ENCODE measurements at places on chromosomes 7 and 10.

DNA sequence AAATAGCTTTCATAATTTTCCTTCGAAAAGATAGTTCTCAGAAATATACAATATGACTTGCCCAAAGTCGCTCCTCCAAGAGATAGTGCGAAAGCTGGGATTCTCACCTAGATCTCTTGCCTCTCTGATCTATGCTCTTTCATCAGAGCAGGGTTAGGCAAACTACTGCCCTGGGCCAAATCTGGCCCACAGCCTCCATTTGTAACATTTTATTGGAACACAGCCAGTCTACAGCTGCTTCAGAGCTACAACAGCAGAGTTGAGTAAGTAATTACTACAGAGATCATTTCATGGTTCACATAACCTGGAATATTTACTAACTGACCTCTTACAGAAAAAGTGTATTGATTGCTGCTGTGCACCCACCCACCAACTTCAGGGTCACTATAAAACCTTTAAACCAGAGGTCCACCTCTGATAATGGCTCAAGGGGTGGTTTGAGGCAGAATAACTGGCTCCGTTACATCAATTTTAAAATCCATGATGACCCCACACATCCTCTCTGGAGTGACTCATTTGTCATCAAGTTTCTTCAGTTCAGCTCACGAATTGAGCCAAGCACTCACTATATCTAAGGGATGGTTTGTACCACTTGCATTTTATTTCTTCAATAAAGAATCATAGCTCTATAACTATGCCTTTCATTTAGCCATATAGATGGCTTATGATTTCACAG is 1019.0 kb downstream of the XPNPEP1 start:
- DNase-seq, result peak; percentile 34

- DNase-seq, result no peak
These were observed 262.2 kb upstream of the AOAH start for GRCh38 chr7:36986511-36986933.

GRCh38 chr10:3588816-3589215 is 196.2 kb downstream of the KLF6 start:
- no peak for DNase-seq

DNA sequence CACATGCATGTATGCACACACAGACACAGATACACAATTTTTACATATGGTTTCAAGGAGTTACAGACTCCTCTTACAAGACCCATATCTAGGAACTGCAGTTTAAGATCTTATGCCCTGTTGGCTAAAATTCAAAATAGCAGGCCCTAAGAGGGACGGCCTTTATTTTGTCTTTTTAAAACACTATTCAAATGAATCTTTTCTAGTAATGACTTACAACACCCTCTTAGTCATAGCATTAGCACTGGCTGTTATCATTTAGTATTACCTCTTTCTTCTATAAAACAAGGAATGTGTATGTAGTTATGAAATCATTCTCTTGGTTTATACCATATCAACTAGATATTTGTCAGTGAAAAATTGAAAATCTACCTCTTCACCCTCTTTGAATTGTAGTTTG is 15.3 kb downstream of the PAPSS2 start:
- no peak for DNase-seq

- peak; percentile 47 for DNase-seq
These were observed 11.4 kb upstream of the HSPA12A start for GRCh38 chr10:116753759-116754158.

- no peak for DNase-seq
These were observed 114.4 kb upstream of the GLI3 start for GRCh38 chr7:42351316-42351935.

GRCh38 chr7:41877118-41877517 is 174.2 kb upstream of the INHBA start:
- DNase-seq, result no peak

GRCh38 chr7:93823621-93824020 is 66.9 kb downstream of the TFPI2 start:
- DNase-seq, result no peak

DNA sequence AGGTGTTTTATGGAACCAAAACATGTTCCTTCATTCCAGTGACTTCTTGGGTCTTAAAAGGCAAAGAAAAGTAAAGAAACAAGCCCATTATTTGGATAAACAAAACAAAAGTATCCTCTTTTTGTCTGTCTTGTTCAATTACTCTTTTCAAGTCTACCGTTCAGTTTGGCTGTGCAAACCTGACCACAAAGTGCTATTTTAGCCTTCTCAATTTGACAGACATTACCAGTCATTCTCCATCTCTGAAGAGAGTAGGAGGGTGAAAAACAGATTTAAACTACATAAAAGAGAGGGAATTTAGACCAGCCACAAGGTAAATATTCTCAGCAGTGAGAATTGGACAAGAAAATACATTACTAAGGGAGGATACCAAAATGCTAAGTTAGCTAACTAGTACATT is 145.2 kb downstream of the GRM3 start:
- no peak for DNase-seq

DNA sequence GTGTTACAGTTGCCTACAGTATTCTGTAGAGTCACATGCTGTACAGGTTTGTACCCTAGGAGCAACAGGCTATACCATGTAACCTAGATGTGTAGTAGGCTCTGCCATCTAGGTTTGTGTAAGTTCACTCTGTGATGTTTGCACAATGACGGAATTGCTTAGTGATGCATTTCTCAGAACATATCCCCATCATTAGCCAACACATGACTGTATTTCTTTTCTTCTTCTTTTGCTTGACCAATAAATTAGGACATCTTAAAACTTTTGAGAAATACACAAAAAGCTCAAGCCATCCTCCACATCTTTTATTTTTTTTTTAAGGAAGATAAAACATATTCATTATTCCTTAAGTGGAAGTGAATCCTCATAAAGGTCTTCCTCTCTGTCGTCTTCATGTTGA is 5.4 kb upstream of the PFKFB3 start:
- DNase-seq, result no peak

DNA sequence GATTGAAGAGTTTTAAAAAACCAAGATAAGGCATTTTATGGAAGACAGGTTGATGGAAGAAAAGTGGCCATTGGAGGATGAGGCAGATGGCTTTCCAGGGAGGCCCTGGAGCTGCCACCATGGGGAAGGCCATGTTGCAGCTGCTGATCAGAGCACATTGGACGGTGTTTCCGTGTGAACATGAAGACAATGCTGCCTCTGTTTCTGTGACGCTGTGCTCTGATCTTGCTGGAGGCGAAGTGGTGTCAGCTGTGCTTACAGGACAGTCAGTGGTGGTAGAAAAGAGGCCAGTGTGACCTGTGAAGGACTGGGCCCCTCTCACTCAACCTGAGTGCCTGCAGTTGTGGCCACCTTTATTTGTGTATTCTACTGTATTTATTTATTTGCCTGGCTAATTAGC is 132.9 kb downstream of the FAM204A start:
- no peak for DNase-seq

DNA sequence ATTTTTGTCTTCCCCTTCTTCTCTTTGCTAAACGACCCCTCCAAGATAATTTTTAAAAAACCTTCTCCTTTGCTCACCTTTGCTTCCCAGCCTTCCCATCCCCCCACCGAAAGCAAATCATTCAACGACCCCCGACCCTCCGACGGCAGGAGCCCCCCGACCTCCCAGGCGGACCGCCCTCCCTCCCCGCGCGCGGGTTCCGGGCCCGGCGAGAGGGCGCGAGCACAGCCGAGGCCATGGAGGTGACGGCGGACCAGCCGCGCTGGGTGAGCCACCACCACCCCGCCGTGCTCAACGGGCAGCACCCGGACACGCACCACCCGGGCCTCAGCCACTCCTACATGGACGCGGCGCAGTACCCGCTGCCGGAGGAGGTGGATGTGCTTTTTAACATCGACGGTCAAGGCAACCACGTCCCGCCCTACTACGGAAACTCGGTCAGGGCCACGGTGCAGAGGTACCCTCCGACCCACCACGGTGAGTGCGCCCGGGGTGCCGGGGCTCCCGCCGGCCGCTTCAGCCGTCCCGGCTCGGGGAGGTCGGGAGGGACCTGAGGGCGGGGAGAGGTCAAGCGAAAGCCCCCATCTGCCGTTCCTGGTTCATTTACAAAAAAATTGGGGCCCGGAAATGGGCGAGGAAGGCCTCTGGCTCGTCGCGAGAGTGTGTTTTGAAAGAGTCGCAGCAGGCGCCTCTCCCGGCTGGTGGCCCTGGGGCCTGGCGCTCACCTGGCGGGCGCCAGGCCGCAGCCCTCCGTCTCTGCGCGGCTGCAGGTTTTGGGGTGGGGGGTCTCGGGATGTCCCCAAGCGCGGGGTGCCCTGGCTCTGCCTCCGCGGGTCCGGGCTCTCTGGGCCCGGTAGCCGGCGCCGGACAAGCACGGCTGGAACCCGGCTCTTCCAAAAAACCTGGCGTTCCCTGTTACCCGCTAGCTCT is 1.2 kb downstream of the GATA3 start:
- DNase-seq, result no peak

GRCh38 chr7:101547916-101548661 is 81.0 kb downstream of the MYL10 start:
- no peak for DNase-seq

DNA sequence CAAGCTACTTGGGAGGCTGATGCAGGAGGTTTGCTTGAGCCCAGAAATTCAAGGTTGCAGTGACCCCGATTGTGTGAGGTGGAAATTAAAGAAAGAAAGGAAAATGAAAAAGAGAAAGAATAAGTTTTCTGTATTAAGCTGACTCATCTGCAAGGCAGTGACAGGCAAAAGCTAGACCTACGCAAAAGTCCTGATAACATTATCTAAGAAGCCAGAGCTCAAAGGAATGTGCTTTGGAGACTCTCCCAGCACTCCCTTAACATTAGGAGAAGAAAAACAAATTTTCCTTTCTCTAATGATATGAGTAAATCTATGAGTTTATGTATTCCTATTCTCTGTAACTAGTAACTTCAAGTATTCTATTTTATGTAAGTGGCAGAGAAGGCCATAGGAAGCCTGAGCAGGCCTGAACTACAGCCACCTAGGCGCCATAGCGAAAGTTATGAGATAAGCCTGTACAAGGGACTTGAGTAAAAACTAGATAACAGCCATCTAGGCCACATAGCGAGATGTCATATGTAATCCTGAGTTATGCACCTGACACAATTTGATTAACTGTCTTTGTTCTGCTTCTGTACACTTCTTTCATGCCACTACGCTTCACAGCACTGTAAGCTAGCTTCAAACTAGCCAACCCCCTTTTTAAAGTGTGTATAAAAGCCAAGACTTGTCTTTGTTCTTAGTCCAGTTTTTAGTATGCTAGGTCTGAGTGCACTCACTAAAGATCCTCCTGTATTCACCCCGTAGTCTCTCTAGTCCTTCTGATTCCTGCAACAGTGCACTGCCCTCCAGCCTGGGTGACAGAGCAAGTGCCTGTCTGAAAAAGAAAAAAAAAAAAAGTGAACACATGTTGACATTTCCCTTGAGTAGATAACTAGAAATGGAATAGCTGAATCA is 9.4 kb upstream of the ZWINT start:
- no peak for DNase-seq

DNA sequence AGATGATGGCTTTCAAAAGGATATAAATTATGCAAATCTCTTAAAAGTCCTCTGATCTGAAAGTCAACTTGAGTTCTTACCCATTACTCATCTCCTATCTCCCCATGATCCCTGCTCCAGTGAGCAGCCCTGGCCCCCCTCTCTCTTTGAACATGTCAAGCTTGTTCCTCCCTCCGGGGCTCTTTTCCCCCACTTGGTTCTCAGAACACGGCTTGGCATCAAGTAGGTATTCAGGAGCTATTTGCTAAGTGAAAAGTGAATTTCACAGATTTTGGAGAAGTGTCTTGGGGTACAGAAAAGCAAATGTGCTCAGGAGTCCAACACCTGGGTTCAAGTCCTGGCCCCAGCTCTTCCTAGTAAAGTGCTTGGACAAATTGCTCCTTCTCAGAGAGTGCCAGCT is 98.3 kb upstream of the CTBP2 start:
- DNase-seq, result no peak

GRCh38 chr10:121771966-121772365 is 155.9 kb downstream of the ATE1 start:
- no peak for DNase-seq

- no peak for DNase-seq
These were observed 79.7 kb upstream of the ZNF32 start for GRCh38 chr10:43728425-43728824.

GRCh38 chr10:49278497-49278981 is 20.4 kb upstream of the C10orf71 start:
- no peak for DNase-seq

- no peak for DNase-seq
These were observed 12.1 kb upstream of the LAMB1 start for GRCh38 chr7:108014747-108015682.

GRCh38 chr7:126487728-126488442 is 764.9 kb downstream of the GRM8 start:
- no peak for DNase-seq

- no peak for DNase-seq
These were observed 10.0 kb downstream of the DNAJC1 start for GRCh38 chr10:21993360-21994001.

DNA sequence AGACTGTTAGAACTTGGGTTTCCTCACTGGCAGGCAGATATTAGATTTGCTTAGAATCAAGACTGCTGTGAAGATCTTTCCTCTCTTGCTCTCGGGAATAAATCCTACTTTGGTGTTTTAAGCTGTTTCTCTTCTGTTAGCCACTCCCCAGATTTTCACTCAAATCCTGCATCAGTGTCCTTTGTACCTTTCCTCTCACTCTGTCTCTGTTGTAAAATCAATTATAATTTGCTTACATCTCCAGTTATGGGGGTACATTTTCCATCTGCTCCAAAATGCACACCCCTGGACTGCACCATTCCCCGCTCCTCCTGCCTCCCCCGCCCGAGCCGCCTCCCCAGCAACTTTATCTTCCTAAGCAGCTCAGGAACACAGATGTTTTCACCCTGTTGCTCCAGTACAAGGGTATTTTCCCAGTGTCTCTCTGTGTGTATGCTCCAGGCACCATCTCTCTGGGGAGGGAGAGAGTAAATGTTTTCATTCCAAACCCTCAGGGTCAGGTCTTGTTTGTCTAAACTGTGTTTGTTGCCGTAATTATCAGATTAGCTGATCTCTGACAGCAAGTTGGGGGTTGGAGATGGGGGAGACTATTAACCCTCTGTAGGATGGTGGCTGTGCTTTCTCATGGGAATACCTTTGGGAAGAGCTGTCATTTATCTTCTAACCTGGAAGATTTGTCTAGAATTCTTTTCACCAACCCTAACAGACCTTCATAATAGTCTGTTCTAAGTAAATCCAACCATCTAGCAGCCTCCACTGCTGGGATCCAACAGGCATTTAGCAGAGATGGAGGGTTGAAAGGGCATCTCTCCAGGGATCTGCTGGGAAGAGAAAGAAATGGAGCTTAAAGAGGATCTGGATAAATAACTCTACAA is 20.4 kb upstream of the GOT1 start:
- no peak for DNase-seq

- no peak for DNase-seq
These were observed 900.6 kb downstream of the KCNMA1 start for GRCh38 chr10:76736815-76737618.
